ENCODE measurements at places on chromosomes 1 and 21.

GRCh38 chr21:19433623-19434022, 1030.0 kb upstream of the TMPRSS15 start:
- DNase-seq, result no peak

DNA sequence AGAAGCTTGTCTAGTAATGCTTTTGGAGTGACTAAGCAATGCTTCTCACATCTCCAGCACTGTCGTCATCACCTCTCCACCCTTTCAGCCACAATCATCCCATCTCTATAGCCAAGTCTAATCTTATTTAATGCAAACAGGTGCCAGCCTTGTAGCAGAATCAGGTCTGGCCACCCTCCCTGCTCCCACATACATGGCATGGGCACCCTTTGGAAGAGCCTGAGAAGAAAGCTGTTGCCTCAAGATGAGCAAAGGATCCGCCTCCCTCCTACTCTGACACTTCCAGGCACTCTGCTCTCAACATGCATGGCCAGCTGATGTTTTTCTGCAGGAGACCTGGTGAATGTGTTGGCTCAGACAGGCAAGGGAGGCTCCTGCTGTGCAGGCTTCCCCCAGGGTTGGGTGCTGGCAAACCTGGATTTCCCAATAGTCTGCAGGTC, 113.1 kb upstream of the GRIK3 start:
- DNase-seq, result no peak

- peak; percentile 58 for DNase-seq
These were observed 2.6 kb downstream of the TNFRSF9 start for GRCh38 chr1:7938070-7938469.

GRCh38 chr1:246728311-246728710, 4.1 kb downstream of the SCCPDH start:
- DNase-seq, result no peak

DNA sequence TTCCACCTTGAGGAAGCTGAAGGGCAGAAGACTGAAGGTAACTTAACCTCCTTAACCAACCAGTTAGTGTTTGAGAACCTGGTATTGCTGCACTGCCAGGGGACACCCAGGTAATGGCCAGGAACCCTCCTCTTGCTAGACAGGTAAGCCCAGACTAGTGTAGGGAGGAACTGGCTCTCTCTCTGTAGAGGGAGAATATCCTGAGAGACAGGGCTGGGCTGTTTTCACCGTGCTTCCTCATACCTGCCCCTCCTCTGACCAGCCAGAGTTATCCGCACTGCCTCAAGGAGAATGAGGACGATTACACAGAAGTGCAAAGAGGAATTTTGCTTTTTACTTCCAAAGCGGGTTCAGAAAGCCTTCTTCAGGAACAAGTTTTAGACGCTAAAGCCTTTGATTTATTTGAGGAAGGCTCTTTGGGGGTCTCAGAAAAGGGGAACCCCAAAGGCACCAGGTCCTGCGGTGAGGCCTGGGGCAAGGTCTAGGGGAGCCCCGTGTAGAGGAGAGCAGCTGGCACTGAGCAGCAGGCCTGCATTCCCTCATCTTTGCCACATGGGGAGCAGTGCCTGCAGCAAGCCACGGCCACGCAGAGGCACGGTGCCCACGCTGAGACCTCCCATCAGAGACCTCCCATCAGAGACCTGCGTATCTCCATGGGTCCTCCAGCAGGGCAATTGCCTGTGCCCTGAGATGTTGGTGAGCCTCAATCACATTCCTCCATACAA, 13.5 kb downstream of the GNG4 start:
- peak; percentile 79 for DNase-seq

DNA sequence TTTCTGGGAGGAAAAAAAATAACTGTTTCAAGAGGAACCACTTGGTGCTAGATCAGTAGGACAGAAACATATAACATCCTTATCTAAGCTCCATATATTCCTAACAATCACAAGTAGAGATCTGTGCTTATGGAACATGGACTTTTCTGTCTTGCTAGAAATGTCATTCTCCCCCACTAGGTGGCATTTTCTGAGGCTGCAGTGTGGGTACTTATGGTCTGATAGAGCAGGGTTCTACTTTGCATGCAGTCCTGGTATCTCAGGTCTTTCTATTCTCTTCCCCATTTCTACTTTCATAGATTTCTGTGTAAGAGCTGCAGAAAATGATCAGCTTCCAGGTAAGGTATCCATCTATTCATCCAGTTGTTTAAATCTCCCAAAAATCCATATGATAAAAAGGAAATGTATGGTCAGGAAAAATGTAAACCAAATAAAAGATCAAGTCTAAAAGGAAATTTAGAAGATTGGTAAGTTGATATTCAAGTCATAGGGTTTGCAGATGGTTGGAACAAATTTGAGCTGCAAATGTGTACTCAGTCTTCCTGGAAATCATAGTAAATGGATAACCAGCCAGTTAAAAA, 1.5 kb downstream of the ZNF684 start:
- peak; percentile 70 for DNase-seq

- no peak for DNase-seq
These were observed 5.7 kb upstream of the IL10 start for GRCh38 chr1:206778031-206778430.

DNA sequence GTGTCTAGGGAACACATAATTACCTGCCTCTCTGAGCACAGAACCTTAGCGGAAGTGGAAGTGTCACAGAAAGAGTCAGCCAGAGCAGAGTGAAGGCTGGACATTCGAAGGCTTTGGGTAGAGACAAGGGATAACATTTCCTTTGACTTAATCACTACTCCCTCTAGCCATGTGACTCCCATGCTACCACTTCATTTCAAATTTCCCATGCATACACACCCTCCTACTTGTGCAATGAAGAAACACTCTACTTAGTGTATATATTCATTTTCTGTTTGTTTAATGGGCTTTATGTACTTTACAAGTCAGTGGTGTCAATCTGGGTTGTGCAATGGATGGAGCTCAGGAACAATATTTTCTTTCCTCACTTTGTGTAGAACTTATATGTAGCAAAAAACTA, 6.9 kb downstream of the ANKRD35 start:
- DNase-seq, result peak; percentile 90

DNA sequence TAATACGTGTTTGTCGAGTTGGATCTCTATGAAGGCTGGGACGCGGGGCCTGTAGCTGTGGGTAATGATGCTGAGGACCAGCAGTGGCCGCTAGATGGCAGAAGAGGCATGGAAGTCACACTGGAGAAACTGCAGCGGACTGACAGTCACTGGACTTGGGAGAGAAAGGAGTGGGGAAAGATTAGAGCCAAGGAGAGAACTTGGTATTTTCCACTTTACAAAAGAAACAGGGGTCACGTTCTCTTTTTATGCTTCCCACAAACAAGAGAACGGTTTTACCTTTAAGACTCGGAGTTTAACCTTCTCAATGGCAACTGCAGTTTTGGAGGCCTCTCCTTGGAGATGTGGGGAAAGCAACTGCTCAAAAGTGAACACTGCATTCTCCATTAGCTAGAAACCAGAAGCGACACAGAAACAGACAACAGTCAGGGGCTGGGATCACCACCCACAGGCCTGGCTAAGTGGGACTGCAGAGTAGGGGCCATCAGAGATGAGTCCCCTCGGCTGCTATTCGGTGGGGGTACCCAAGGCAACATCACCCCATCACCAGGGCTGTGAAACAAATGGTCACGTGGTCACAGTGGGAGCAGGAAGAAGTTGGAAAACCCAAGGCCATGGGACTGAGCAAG, 51.1 kb upstream of the EDEM3 start:
- DNase-seq, result peak; percentile 88

GRCh38 chr1:20626524-20626923, 6.7 kb upstream of the PINK1 start:
- no peak for DNase-seq

- no peak for DNase-seq
These were observed 4.4 kb upstream of the MPZL1 start for GRCh38 chr1:167717351-167717750.

- DNase-seq, result peak; percentile 41
These were observed 19.4 kb upstream of the SLAMF6 start for GRCh38 chr1:160542303-160542945.

DNA sequence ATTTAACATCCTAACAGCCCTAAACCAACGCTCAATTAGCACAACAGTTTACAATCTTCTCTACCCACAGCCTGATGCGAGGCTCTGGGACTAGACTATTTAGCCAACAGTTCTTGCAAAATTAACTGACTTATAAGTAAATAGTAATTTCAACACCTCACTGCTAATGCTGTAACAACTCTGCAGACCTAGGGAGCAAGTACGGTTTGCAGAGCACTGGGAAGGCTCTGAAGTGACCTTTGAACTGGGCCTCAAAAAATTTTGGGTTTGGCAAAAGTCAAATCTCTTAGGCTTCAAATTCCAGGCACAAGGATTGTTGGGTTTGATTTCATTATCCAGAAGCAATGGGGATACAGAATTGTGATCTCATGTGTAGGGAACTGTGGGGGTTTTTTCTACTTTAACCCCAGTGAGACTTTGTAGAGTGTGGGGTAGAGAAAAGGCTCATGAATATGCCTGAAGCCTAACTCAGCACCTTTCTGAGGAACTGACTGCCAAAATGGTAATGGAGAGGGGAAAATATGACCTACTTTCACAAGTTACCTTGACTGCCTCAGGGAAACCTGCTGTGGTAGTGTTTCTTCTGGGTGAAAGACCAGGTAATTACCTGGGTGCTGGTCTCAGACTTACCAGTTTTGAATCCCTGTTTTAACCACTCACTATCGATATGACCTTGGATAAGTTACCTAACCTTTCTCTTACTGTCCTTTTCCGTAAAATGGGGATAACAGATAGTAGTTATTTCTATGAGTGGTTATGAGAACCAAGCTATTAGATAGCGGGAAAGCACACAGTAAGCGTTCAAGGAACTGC, 889 bp upstream of the TXLNA start:
- DNase-seq, result no peak

DNA sequence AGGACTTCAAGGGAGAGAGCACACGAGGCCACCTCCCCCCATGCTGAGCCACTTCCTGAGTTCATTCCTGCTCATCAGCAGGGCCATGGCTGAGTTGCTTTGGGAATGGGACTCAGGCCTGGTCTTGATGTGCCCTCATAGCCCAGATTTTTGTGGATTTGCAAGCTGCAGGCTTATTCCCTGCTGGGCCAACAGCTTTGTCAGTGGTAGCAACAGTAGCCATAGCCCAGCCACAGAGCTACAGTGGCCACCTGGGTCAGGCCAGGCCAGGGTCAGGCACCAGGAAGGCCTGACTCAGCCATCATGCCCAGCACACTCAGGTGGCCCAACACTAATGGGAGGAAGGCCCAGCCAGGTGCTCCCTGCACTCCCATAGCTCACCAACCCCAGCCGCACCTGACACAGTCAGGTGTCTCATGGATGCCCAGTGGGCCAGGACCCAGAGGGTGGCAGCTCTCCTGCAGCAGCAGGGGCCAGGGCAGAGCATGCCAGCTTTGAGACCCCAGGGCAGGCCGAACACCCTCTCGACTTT, 33.5 kb downstream of the EPHA2 start:
- DNase-seq, result no peak

DNA sequence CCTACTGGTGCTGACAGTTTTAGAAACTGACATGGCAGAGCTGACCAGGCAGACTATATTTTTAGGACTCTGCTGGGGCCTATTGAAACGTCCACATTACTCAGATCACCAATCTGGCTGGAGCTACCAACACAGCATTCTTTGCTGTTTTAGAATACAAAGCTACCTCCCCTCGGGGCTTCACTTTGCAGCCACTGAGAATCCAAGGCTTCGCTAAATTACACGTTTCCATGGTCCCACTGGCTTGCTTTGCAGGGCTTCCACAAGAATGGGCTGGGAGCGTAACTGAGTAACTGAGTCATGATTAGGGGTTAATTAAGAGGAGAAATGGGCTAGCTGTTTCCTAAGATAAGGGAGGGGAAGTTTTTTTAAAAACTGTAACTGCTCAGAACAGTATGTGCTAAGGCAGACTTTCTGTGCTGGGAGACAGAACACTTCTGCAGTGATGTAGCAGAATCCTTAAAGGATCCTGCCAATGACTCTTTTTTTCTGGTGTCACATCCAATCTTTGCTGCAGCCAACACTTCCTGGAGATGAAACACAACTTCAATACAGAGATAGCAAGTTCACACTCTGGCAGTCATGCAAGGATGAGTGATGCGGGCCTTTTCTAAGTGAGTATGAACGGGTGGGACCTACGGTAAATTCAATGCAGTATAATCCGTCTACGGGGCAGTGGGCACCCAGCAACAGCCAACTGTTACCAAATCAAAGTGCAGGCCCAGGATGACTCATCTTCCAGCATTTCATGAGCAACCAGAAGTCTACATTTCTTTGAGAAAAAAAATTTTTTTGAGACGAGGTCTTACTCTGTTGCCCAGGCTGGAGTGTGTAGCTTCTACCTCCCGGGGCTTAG, 21.5 kb downstream of the NDUFS5 start:
- peak; percentile 57 for DNase-seq

DNA sequence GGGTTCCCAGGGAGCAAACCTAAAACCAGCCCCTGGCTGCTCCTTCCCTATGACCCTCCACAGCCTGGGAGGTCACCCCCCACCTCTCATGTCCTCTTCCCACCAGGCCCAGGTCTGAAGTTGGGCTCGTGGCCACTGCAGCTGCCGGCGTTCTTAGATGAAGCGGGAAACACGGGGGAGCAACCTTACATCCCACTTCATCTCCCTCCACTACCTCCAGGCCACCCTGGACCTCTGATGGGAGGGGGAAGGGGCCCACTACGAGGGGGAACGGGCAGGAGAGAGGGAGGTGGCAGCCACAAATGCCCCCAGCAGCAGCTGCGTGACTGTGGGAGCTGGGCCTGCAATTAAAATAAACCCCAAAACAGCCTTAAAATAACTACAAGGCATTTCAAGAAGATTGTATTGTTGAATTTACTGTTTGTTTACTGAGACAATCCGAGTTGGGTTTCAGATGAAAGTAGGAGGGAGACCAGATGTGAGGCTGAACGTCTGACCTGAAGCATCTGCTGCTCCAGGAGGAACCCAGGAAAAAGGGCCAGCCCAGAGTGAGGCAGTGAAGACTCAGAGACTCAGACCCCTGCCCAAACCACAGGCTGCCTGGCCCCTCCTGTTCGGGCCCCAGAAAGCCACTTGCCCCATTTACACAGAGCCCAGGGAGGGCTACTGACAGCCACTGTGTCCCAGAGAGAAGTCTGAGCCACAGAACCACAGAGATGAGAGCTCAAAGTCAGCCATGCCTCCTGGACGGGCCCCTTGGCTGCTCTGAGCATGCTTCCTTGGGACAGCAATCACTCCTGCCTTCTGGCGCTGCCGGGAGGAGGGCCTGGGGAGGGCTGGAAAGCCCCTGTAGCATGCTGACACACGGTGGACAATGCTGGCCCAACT, 59.8 kb downstream of the GLIS1 start:
- no peak for DNase-seq

DNA sequence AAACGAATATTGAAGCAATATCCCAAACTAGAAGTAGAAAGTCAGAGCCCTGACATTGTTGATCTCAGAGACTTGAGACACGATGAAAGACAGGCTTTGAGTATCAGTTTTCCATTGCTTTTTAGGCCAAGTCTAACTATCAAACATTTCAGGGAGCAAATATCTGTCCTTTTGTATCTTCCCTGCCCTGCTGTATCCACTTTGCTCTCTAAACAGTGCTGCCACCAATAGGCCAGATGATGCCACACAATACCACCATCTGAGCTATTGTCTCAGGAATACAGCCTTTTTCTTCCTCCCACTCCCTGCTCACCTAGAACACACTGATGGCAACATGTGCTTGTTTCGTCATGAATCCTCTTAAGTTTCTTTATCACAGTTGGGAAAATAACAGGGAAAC, 62.6 kb upstream of the SPAG17 start:
- peak; percentile 58 for DNase-seq

Measured in epithelial cell of esophagus (primary cell).